Stimulated activated CD4-positive, alpha-beta T cell treated with anti-CD3 and anti-CD28 coated beads, Interleukin-4, amount 100 ng/mL, for 48 hours (primary cell): ENCODE measurements at places on chromosomes 6 and 20.
A peak's percentile ranks its signal among the peaks of the same experiment; 100 is the strongest.

- DNase-seq = no peak
These were observed 13.9 kb upstream of the CCDC167 start for GRCh38 chr6:37513576-37513975.

- no peak for DNase-seq
These were observed 52.2 kb upstream of the PRL start for GRCh38 chr6:22349051-22349450.

GRCh38 chr6:51613558-51613957 lies 473.9 kb downstream of the PKHD1 start:
- DNase-seq = no peak

- no peak for DNase-seq
These were observed 96.9 kb downstream of the DHX35 start for GRCh38 chr20:39059036-39059435.

GRCh38 chr6:43016943-43017334 lies 2.9 kb downstream of the KLHDC3 start:
- no peak for DNase-seq

- DNase-seq = no peak
These were observed 50.3 kb downstream of the ADTRP start for GRCh38 chr6:11727998-11728961.

- DNase-seq = no peak
These were observed 122.5 kb upstream of the BMP2 start for GRCh38 chr20:6644813-6645628.

GRCh38 chr6:136586295-136586694 lies 36.1 kb upstream of the MAP7 start:
- no peak for DNase-seq

GRCh38 chr20:13755809-13756208 lies 28.9 kb downstream of the ESF1 start:
- DNase-seq = no peak

DNA sequence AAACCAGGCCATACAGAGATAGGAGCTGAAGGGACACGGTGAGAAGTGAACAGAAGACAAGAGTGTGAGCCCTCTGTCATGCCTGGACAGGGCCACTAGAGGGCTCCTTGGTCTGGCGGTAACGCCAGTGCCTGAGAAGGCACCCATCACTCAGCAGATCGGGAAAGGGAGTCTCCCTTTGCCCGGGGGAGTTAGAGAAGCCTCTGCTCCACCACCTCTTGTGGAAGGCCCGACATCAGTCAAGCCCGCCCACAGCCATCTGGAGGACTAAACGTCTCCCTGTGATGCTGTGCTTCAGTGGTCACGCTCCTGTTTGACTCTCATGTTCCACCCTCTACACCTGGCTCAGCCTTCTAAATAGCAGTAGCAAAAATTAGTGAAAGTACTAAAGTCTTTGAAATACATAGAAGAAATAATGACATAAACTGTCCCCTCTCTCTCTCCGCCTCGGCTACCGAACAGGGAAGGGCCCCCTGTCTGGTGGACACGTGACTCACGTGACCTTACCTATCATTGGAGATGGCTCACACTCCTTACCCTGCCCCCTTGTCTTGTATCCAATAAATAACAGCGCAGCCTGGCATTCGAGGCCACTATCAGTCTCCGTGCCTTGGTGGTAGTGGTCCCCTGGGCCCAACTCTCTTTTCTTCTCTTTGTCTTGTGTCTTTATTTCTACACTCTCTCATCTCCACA lies 66.7 kb downstream of the RPP21 start:
- DNase-seq = peak; percentile 38

DNA sequence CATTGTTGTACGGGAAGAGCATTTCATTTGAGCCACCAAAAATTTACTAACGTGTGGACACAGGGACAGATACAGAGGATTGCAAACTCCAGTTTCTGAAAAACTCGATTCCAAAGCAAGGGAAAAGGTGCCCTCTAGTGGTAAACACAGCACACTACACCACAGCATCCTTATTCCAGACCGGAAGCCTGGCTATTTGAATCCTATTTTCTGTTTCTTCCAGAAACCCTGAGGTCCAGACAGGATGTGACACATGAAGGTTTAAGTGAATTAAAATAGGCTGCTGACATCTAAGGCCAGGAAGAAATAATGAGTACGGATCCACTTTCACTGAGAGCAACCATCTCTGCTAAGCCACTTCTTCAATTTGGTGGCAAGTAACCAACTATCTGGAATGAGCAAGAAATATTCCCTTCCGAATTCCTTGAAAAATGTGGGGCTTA lies 31.8 kb upstream of the GMPR start:
- DNase-seq = peak; percentile 18

DNA sequence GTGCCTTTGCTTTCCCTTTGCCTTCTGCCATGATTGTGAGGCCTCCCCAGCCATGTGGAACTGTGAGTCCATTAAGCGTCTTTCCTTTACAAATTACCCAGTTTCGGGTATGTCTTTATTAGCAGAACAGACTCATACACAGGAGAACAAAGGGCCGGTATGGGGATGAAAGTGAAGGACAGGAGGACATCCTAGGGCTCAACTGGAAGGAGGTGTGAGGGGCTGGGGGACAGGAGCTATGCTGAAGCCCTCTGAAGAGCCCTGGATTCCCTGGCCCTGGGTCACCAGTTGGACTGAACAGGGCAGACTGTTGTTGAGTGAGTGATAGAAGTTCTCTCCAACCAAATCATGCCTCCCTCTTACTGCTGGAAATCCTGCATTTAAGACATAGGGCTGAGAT lies 105.8 kb downstream of the SCML4 start:
- no peak for DNase-seq

DNA sequence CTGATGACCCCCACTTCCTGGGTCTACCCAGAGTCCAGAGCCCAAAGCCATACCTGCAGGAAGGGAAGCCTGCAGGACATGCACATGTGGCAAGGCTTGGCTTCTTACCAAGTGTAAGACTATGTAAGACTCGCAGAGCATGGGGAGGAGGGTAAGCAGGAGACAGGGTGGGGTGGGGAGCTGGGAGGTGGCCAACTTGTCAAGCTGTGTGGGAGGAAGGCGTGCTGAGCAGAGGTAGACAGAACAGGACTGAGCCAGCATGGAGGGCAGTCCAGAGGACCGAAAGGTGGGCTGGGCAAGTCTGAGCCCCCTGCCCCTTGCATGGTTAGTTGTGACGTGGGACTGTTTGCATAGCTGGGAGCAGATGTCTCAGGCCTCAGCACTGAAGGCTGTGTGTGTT lies 53.4 kb upstream of the RNF24 start:
- DNase-seq = no peak

- DNase-seq = no peak
These were observed 62.0 kb downstream of the MMUT start for GRCh38 chr6:49401063-49401462.

GRCh38 chr20:37297066-37297736 lies 7.7 kb downstream of the MANBAL start:
- DNase-seq = no peak

DNA sequence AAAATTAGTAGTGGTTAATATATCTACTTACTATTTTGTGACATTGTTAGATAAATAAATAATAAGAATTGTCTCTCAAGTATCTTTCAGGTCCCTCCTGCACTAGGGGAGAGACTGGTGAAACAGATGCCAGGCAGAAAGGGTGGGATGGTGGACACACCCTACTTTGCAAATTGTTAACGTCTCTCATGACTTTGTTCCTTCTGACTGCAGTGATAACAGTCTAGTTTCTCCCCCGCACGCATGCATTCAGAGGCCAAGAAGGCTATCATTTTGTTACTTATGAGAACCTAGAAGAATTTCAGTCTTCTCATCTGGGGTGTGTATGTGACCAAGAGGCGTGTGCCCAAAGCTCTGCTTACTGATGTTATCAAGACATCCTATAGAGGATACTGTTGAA lies 152.3 kb downstream of the EDN1 start:
- DNase-seq = no peak

GRCh38 chr6:150238846-150239407 lies 96.1 kb downstream of the PPP1R14C start:
- DNase-seq = no peak

GRCh38 chr6:146550911-146551310 lies 7.3 kb downstream of the RAB32 start:
- no peak for DNase-seq

DNA sequence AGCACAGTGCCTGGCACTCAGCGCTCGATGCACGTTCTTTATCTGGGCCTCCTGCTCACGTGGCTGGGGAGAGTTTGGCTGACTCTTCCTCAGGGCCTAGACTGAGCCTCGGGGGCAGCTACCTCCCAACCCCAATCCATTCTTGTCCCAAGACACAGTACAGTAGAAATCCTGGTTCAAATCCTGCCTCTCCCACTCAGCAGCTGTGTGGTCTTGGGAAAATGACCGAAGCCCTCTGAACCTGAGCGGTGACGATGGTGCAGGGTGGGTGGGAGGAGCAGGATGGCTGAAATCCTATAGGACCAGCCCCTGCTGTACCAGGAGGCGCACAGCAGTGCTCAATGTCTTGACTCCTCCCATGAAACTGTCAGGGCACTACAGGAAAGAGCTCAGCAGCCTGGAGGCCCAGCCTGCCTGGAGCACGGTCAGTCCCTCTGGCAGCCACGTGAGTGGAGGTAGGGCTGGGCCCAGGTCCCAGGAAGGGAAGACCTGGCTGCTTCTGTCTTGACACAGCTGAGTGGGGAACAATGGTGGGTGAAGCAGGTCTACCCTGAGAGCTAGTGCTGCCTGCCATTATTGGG lies 31.5 kb downstream of the PDRG1 start:
- no peak for DNase-seq

DNA sequence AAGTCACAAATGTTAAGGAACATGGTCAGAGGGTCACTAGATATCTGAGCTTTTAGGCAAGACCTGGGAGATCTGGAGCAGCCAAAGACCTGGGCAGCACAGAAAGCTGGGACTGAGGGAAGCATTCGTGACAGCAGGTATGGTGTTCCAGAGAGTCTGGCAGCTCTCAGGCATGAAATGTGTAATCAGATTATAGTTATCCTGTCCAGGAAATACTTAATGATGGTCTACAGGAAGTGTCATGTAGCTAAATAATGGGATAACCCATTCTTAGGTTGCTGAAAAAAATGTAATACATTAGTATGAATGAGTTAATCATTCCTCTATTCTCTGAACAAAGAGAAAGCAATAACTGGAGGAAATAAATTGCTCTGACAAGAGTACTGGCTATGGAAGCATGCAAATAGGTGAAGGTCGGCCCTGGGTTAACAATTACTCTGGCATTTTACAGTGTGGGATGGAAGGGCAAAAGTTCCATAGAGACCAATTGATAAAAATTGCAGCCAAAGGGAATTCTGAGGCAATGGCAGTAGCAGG lies 740.5 kb downstream of the CBLN4 start:
- DNase-seq = no peak

GRCh38 chr6:45438151-45438550 lies 60.4 kb upstream of the SUPT3H start:
- no peak for DNase-seq

DNA sequence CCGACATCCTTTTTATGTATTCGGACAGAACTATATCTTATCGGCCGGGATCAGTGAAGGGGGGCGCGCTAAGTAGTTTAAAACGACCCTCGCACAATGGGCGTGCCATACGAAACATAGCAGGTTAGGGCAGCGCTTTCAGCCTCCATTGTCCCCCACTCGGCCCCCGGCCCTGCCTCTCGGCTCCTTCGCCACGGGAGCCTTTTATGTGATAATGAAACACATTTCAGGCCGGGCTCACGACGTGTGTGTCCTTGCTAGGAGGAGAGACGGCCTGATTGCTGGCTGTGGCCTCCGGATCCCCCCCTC lies 5.3 kb downstream of the FOXA2 start:
- DNase-seq = no peak

GRCh38 chr6:150445486-150445885 lies 76.7 kb downstream of the IYD start:
- no peak for DNase-seq

DNA sequence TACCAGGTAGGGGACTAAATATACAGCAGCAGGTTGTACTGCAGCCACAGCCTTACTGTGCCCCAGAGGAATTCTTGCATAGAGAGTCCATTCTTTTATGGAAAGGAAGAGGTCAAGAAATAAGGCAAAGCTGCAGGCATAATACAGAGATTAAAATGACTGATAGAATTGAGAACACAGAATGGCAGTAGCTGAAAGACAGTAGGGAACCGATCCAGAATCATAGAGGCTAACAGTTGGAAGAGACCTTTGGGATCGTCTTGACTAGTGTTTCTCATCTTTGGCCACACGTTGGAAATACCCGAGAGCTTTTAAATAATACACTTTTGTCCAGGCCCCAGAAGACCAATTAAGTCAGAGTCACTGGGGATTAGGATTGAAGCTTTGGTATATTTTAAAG lies 492.6 kb upstream of the SOX4 start:
- DNase-seq = no peak

DNA sequence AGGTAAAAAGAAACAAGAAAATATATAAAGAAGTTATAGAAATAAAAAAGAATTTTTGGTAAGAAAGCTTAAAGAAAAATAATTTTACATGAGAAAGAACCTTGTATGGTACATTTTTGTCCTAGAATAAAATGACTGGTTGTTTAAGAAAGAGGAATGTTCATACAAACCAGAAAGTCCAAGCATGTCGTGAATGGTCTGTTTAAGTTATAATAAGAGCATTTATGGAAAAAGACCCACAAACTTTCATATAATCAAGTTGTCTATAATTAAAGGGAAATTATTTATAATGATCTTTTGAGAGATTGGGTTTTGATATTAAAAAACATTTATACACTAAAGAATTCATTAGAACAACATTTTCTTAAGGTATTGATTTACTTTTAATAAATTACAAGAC lies 27.8 kb upstream of the FAM110A start:
- DNase-seq = no peak

DNA sequence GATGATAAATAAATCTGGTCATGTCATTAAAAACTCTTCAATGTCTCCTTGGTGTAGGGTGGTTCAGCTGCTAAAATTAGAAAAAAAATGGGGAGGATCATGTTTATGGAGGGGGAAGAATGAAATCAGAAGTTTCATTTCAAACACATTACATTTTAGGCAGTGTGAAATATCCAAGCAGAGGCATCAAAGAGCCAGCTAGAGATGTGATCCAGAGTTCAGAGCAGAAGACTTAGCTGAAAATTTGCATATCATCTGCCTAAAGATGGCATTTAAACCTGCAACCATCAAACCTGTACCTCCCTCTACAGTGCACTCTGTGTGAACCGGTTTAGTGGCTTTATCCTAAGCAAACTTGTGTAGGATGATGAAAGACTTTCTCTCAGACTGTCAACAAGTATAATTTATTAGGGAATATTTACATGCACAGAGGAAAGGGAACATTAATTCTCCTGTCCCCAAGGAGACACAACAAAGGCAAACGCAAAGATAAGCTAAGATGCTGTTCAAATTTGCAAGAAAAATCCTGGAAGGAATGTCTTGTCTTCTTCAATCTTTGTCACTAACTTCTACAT lies 84.8 kb upstream of the PLEKHG1 start:
- no peak for DNase-seq

- no peak for DNase-seq
These were observed 10.3 kb downstream of the SLC22A3 start for GRCh38 chr6:160358225-160359119.
